ENCODE measurements at places on chromosomes 12 and 14. TPM values are rescaled to one million over a fixed set of nuclear protein-coding genes. Genes with fewer than 3 reads are reported as not detected.

- no peak for ATAC-seq
Observed at GRCh38 chr12:162467-163307, 51.3 kb downstream of the SLC6A12 start.

DNA sequence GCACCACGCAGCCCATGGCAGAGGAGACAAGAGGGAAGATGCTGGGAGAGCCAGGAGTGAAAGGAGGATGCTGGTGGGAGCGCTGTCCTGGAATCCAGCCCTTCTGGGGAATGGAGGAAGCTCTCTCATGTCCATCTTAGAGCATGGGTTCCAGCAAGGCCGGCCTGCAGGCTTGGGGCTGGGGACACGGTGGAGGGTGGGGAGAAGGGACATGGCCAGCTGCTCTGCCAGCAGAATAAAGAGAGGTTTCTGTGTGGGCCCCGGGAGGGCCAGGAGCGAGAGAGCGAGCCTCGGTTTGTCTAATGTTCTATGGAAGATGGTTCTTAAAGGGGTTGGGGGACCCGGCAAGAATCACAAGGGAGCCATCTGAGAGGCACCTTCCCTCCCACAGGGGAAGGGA lies 60.2 kb downstream of the RIMBP2 start:
- ATAC-seq: no peak

LRRC43 gene
- 9.8 TPM for total RNA-seq

- no peak for ATAC-seq
Observed at GRCh38 chr12:124179936-124180607, 114.8 kb upstream of the RFLNA start.

DNA sequence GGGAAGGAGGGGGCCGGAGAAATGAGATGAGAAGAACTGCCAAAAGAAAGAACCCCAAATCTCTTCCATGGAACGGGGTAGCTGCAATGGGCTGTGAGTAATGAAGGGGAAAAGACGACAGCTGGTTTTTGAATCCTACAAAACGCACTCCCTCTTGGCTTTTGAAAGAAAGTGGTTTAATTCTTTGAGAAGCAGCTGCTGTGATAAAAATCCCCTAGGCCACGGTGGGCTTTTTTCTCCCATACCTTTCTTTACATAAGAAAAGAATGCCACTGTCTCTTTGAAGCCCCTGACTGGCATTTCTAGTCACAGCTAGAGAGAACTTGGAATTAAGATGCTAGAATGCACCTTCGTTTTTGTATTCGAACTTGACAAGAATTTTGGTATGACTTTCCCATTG lies 486.1 kb downstream of the GLT1D1 start:
- ATAC-seq: no peak

GZMB gene
- total RNA-seq: 2.0 TPM
